ENCODE measurements at places on chromosomes 2 and 18.

GRCh38 chr2:163649080-163649479, 86.7 kb downstream of the FIGN start:
- H3K36me3 ChIP-seq: no peaks in the 10 kb centered on the region
- H3K27me3 ChIP-seq: peaks cover 2% of the 10 kb centered on the region
- no peak overlapping the region for H3K4me3 ChIP-seq
- no peaks in the 10 kb centered on the region for H3K4me1 ChIP-seq

GRCh38 chr2:109726379-109727270, 67.5 kb upstream of the RGPD5 start:
- DNase-seq: no peak
- no peak overlapping the region for H3K4me3 ChIP-seq
- no peaks in the 10 kb centered on the region for H3K36me3 ChIP-seq
- H3K27ac ChIP-seq: no peak overlapping the region
- peaks cover 5% of the 10 kb centered on the region for H3K27me3 ChIP-seq

DNA sequence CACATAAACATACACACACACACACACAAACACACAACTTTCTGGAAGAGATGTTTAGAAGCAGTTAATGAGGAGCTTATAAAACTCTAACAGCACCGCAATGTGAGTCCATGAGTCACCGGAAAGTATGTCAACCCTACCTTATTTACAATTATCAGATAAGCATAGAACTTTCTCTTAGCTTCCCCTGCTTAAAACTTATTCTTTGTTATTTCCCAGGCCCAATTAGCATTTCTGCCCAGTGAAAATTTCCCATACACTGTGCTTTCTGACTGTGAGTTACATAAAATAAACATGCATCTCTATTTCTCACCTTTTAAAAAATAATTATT, 737.6 kb downstream of the LRP1B start:
- H3K27ac ChIP-seq: no peak overlapping the region
- no peaks in the 10 kb centered on the region for H3K27me3 ChIP-seq
- no peaks in the 10 kb centered on the region for H3K36me3 ChIP-seq
- no peaks in the 10 kb centered on the region for H3K4me1 ChIP-seq
- H3K4me3 ChIP-seq: no peak overlapping the region

DNA sequence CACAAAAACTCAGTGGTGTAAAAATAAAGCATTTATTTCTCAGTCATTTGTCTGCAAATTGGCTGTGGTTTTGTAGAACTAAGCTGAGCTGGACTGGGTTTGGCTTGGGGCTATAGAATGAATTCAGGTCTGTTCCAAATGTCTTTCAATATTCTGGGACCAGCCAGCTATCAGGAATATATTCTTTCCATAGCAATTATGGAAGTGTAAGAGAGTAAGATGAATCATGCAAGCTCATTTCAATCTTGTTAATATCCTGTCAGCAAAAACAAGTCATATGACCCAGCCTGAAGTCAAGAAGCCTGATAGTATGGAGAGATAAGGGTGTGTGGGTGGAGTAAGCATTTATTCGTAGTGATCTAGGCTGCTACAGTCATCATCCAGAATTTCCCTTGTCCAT, 481.0 kb upstream of the CDH2 start:
- no peaks in the 10 kb centered on the region for H3K4me1 ChIP-seq
- no peaks in the 10 kb centered on the region for H3K36me3 ChIP-seq

DNA sequence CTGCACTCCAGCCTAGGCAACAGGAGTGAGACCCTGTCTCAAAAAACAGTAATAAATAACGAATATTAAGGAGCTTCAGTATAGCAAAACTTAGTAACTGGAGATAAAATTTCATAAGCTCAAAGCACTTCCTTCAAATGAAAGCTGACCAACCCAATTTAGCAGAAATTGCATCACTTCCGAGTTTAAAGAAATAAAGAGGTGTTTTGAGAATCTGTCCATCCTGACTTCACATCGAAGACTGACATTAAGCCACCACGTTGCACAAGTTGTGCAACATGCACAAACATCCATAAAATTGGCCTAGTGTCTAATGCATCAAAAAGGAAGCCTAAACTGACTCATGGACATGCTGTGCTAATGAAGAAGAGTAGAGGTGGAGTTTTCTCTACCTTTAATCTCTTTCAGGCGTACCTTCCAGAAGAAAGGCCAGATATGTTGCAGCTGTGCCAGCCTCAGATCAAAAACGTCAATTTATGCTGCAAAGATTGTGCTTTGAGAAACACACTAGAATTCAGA, 7.7 kb upstream of the DSG3 start:
- no peak for DNase-seq
- H3K27me3 ChIP-seq: no peaks in the 10 kb centered on the region
- H3K27ac ChIP-seq: no peak overlapping the region

DNA sequence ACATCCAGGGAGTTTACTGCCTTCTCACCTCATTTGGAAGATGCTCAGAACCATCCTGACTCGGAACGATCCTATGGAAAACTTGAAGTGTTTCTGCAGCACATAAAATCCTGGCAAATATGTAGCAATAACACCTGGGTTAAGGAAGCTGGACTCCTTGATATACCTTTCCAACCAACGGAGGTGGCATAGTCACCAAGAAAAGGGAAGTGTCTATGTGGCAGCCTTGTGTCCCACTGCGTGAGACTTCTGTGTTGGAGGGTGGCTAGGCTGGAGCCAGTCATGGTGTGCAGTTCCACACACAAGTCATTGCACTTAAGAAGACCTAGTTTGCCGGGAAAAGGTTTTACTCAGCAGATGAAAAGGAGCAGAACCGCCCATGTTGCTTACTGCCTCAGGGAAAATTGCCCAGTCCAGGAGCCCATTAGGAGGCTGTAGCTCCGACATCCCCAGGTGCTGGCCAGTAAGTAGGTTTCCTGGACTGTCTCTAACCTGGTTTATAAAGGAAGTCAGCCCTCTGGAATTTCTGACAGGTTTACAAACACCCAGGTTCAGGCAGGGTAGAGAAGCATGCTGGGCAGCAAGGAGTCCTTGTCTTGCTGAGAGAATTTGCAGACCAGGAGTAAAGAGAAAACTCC, 46.2 kb upstream of the SPRED2 start:
- no peak overlapping the region for H3K4me3 ChIP-seq
- no peaks in the 10 kb centered on the region for H3K27me3 ChIP-seq
- no peaks in the 10 kb centered on the region for H3K36me3 ChIP-seq

GRCh38 chr2:108396845-108397244, 19.1 kb downstream of the SULT1C4 start:
- peak; percentile 20 for DNase-seq
- H3K36me3 ChIP-seq: no peaks in the 10 kb centered on the region
- no peak overlapping the region for H3K27ac ChIP-seq
- no peak overlapping the region for H3K4me3 ChIP-seq

- peaks cover 2% of the 10 kb centered on the region for H3K36me3 ChIP-seq
- no peaks in the 10 kb centered on the region for H3K27me3 ChIP-seq
Measured at GRCh38 chr2:208024091-208024490, 1.2 kb downstream of the PLEKHM3 start.

GRCh38 chr2:112153179-112153490, 14.9 kb downstream of the FBLN7 start:
- H3K36me3 ChIP-seq: no peaks in the 10 kb centered on the region
- H3K4me1 ChIP-seq: peaks cover 31% of the 10 kb centered on the region
- no peaks in the 10 kb centered on the region for H3K27me3 ChIP-seq

DNA sequence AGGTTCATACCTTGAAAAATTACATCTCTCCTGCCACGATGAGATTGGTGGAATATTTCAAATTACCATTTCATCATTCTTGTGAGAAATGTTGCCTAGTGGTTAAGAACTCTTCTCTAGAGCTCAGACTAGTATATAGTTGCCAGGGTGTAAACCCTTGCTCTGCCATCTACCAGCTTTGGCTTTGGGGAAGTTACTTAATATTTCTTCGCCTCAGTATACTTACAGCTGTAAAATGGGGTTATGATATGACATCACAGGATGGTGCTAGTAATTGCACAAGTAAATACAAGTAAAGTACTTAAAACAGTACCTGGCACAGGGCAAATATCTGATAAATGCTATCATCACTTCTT, 1.5 kb downstream of the SPOPL start:
- DNase-seq: no peak
- no peaks in the 10 kb centered on the region for H3K27me3 ChIP-seq
- peaks cover 30% of the 10 kb centered on the region for H3K4me1 ChIP-seq

GRCh38 chr2:26144031-26144430, 28.9 kb upstream of the GAREM2 start:
- peaks cover 2% of the 10 kb centered on the region for H3K4me1 ChIP-seq
- no peaks in the 10 kb centered on the region for H3K36me3 ChIP-seq
- no peak overlapping the region for H3K27ac ChIP-seq
- DNase-seq: no peak
- peaks cover 4% of the 10 kb centered on the region for H3K27me3 ChIP-seq

All from activated CD4-positive, alpha-beta T cell treated with anti-CD3 and anti-CD28 coated beads, Interleukin-2, amount 10 ng/mL, durations not matched to agents 7 days and 5 days (primary cell).